ENCODE measurements at places on chromosomes 1 and 21.

DNA sequence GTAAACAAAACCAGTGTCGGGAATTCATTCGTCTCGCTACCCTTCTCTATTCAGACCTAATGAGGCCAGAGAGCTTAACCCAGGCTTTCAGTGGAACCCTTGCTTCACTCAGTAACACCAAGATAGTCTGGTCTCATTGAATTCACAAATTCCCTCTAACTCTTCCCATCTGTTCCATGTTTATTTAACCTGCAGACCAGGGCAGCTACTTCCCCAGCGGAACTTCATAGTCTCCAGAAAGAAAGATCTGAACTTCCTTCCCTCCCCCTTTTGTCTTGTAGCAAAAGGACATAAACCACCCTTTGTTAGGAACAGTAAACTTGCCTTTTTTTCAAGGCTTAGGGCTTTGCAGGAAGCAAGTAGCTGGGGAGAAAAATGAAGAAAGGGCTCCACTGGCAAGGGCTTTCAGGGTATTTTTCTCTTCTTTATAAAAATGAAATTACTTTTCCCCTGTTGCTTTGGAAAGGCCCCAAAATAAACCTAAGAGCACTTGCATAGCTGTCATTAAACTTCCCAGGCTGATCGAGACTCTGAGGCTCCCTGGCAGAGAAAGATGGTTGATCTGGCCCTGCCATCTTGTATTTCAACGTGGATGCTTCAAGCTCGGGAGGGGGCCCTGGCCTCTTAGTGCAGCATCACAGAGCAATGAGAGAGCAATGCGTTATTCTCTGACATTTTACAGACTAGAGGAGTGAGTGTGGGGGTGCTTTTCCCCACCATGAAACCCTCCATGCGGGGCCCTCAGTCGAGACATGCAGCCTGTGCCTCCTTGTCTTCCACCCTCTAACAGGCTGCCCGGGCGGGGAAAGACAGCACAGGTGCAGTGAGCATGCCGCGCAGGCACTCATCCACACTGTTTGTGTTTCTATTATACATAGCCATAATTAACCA is 30.0 kb downstream of the MIS18A start:
- DNase-seq = no peak

GRCh38 chr1:180163041-180163440 is 8.4 kb downstream of the QSOX1 start:
- DNase-seq = no peak

DNA sequence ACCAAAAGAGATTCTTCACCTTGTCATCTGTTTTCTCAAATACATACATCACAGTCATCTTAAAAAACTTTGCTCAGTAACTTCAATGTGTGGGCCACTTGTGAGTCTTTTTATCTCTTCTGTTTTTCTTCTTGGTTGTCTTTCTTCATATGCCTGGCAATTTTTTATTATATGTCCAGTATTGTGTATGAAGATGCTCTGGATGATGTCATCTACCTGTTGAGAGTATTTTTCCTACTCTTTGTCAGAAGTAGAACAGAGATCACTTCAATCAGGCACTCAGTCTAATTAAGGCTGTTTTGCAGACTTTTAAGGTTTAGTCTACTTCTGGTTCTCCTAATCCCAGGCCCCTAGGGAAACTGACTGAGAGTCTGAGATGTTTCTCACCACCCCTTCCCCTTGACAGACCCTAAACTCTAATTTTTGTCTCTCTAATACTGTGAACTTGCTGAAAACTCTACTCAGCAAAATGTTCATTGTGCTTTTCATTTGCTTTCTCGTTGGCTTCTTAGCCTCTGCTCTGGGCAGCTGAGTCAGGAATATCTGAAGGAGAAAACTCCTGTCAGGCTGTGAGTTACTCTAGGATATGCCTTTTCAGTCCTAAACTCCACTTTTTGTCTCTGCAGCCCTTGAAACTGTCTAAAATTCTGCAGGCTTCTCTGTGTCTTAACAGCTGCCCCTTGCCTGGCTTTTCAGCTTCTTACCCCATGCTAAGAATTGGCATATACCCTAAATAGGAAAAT is 33.0 kb upstream of the DNAJC6 start:
- DNase-seq = no peak

GRCh38 chr1:158107916-158108315 is 72.8 kb upstream of the CD1D start:
- DNase-seq = no peak

- DNase-seq = peak; percentile 45
Observed at GRCh38 chr1:207672522-207673130, 27.7 kb downstream of the CR1L start.

GRCh38 chr21:17414766-17415165 is 98.1 kb upstream of the CXADR start:
- no peak for DNase-seq

Measured in HuH-7.5 (cell line).